GM23338 (cell line): ENCODE measurements at places on chromosomes 2 and 18. TPM values are rescaled to one million over a fixed set of nuclear protein-coding genes. Genes with fewer than 3 reads are reported as not detected.

The SERPINB3 gene
- total RNA-seq, result 0.59 TPM in 1 of 2 replicates, not detected in the other

The ADCYAP1 gene
- not detected in 2 replicates for total RNA-seq

GRCh38 chr18:23556145-23556780 lies 30.0 kb downstream of the NPC1 start:
- no peak for DNase-seq

DNA sequence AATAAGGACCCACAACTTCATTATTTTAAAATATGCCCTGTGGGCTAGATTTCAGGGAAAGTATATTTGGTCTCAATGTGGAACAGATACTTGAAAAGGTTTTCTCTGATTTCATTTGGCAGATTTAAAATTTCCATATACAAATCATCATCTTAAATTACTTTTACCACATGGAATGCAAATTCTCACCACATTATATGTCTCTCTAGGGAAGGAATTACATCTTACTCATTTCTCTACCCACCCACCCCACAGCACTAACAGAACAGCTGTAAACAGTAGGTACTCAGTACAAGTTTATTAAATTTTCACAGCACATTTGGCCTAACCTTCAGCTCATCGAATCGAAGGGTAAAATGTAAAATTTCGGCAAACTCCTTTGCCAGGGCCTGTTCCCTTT lies 104.0 kb downstream of the CYRIA start:
- DNase-seq, result no peak

DNA sequence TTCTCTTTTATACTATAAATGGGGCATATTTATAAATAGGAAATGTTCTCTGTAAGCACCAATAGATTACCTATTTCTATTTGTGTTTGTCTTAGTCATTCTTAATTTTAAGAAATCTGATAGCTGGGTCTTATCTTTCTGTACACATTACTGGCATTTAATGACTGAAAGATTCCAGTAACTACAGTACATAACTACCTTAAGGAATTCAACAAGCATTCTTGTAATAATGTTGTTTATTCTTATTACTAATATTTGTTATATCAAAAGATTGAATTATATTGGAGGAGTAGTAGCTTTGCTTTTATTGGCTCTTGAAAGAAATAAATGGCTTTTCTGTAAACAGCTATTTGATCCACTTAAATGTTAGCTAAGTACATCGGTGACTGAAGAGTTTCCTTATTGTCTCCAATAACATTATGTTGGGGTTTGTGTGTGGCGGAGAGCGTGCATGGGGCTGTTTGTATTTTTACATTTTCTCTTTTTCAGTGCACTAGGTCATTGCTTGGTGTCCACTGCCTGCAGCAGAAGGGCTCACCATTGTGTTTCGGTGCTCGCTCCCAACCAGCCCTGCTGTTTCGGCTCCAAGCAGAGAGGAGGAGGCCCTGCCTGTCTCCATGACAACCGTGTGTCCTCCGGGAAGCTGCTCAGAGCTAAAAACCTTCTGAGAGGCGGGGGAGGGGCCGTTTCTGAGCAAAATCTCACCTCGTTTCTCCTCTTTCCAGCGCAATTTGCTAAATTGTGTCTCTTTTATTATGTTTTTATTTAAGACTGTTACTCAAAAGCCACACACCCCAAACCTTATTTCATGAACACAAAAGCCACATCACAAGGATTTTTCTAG lies 112.5 kb upstream of the SLC38A11 start:
- DNase-seq, result peak; percentile 96

DNA sequence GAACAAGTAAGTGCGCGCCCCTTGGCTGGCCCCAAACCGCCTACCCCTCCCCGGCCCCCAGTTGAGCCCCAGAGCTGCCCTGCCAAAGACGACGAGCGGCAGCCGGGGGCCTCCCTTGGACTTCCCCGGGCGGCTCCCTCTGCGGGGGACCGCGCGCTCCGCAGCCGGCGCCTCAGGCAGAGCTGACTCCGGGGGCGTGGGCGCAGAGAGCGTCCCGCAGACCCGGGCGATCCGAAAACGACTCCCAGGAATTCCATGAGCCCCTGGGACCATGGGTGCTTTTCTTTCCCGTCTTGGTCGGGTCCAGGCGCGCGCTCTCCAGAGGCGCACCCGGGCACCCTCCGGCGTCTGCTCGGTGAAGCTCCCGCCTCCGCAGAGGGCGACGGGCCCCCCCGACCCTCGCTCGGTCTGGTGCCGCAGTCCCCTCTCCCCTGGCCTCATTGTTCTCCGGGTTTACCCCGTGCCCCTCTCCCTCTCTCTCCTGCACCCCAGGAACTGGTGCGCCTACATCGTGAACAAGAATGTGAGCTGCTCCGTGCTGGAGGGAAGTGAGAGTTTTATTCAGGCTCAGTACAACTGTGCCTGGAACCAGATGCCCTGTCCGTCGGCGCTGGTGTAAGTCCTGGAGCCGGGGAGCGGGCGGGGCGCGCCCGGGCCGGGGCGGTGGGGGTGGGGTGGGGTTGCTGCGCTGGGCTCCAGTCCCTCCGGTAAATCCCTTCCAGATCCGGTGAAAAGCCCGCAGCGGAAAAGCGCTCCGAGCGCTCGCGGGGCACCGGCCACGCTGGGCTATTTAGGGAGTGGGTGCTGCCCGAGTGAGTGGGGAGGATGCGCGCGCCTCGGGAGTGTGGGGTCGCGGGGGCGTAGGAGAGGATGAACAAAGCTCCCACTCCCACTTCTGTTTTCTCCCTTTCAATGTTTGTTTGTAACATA lies 776 bp downstream of the EMILIN2 start:
- DNase-seq, result peak; percentile 69

- DNase-seq, result peak; percentile 5
These were observed 247.8 kb upstream of the KLHL29 start for GRCh38 chr2:23137166-23137565.

DNA sequence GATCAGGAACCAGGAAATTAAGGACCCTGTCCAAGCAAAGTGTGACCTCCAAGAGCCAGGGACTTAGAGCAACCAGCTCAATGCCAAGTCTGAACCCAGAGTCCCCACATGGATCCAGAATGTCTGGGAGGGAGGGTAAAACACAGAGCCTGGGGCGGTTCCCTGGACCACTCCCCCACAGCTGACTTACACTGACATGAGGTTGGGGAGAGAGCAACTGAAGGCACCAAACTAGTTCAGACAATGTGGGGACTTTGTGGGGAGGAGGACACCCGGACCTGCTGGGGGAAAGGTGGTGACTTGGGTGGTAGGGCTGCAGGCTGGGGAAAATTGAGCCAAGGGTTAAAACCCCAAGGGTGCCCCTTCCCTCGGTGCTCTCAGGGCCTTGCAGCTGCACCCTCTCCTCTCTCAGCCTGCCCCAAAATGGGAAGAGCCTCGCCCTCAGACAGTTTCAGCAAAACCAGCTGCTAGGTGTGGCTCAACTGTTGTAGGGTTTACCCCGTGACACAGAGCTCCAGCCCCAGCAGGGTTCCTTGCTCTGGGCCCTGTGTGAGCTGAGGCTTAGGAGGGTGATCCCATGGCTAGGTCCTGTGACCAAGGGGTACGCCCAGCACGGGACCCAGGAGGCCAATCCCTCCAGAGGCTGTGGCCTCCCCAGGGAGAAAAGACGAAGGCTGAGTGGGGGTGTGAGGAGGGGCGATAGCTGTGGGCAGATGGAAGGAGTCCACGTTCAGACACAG lies 28.6 kb downstream of the MARCO start:
- DNase-seq, result no peak
